ENCODE measurements at places on chromosomes 1 and 21. TPM values are rescaled to one million over a fixed set of nuclear protein-coding genes. Genes with fewer than 3 reads are reported as not detected.

DNA sequence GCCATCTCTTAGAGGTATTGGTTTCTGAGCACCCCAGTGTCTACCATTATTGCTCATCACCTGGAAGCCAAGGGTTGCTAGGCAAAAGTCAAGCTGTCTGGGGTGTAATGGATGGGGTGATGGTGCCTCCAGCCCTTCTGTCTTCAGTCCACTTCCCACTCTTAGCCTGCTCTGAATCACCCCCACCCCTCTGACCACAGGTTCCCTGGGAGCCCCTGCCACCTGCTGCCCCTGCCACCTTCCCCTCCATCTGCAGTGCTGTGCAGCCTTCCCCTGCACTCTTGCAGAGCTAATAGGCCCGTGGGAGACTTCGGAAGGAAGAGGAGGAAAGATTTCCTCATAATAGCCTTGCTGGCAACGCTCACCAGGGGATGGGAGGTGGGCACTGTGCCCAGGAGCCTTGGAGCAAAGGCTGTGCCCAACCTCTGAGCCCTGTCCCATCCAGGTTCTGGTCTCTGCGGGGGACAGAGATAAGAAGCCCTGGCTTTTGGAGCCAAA is 35.5 kb downstream of the CAPN2 start:
- peaks cover 3% of the 10 kb centered on the region for H3K4me1 ChIP-seq
- H3K27ac ChIP-seq: no peak overlapping the region
- H3K27me3 ChIP-seq: no peaks in the 10 kb centered on the region
- no peak for DNase-seq
- no peak overlapping the region for H3K4me3 ChIP-seq

GRCh38 chr1:33837635-33838034 is 26.2 kb upstream of the HMGB4 start:
- H3K27me3 ChIP-seq: peaks cover 12% of the 10 kb centered on the region
- no peak for DNase-seq

DNA sequence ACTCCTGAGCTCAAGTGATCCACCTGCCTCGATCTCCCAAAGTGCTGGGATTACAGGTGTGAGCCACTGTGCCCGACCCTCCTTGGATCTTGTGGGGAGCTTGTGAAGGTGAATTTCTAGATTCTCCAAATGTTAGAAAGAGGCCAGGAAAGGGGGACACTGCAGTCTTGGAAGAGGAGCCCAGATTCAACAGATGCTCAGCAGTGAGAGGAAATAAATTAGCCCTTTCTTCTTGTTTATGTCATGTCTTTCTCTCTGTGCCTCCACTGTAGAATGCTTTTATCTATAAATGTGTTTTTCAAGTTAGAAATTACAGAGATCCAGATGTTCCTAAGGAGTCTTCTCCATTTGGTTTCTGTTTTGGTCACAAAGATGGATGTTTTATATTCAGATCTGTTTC is 346.6 kb upstream of the KAZN start:
- peaks cover 2% of the 10 kb centered on the region for H3K27me3 ChIP-seq
- no peaks in the 10 kb centered on the region for H3K4me1 ChIP-seq
- no peak overlapping the region for H3K27ac ChIP-seq
- DNase-seq: no peak

DNA sequence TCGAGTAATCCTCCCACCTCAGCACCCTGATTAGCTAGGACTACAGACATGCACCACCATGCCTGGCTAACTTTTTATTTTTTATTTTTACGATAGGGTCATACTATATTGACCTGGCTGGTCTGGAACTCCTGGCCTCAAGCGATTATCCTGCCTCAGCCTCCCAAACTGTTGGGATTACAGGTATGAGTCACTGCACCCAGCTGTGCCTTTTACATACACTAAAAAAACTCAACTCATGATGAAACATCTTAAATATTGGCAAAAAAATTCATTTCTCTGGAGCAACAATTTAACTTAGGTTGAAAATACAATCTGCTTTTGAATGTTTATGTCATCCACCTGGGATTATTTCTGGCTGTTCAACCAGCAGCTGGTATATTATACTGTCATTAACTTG is 598.3 kb upstream of the ZP4 start:
- DNase-seq: no peak
- H3K27me3 ChIP-seq: no peaks in the 10 kb centered on the region
- H3K27ac ChIP-seq: no peak overlapping the region
- no peaks in the 10 kb centered on the region for H3K4me1 ChIP-seq

DNA sequence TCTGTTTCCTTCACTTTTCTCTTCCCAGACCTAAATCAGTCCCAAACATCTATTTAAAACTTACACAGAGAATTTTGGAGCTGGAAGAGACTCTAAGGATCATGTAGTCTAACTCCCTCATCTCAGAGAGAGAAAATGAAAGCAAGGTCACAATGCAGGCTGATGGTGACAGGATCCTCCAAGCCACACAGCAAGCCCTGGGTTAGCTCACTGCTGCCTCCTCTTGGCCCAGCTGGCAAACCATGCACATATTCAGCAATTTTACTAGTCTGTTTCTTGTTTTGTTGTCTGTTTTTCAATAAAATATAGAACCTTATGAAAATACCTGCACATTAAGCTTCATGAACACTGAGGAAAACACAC is 27.7 kb upstream of the LY9 start:
- H3K27ac ChIP-seq: peak overlapping the region; percentile 99
- peak; percentile 96 for DNase-seq
- H3K27me3 ChIP-seq: no peaks in the 10 kb centered on the region
- H3K4me3 ChIP-seq: peak overlapping the region; percentile 79
- H3K4me1 ChIP-seq: peaks cover 68% of the 10 kb centered on the region

DNA sequence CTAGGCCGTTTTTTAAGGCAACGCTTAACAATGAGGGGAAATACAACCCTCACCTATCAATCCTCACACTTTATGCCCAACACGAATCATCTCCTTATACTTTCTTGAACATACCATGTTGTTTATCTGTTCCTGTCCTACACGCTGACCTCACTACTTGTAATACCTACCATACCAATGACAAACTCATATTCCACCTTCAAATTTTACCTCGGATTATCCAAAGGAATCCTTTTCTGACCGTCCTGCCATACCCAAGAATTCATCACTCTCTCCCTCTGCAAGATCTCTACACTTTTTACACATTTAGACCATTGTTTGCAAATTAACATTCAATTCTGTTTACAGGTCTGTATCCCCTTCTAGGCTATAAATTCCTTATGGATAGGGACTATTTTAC is 64.4 kb upstream of the GUCA2A start:
- no peaks in the 10 kb centered on the region for H3K27me3 ChIP-seq
- no peak overlapping the region for H3K4me3 ChIP-seq
- peaks cover 2% of the 10 kb centered on the region for H3K36me3 ChIP-seq
- no peak overlapping the region for H3K27ac ChIP-seq
- peaks cover 8% of the 10 kb centered on the region for H3K4me1 ChIP-seq

Gene IFI44
- 40.1 TPM for total RNA-seq

Gene ZMYND12
- total RNA-seq: 0.74 TPM

Gene TMEM81
- total RNA-seq: 3.9 TPM

Gene SELE
- total RNA-seq: not detected

Gene ADORA1
- not detected for total RNA-seq
